H4 (cell line): ENCODE measurements at places on chromosomes 7 and 10. TPM values are rescaled to one million over a fixed set of nuclear protein-coding genes. Genes with fewer than 3 reads are reported as not detected.

The SPDYE2 gene
- not detected in 2 replicates for total RNA-seq

The CDHR1 gene
- 0.29 and 0.37 TPM in 2 replicates for total RNA-seq

The SEMA3E gene
- total RNA-seq: 8.0 and 9.4 TPM in 2 replicates

DNA sequence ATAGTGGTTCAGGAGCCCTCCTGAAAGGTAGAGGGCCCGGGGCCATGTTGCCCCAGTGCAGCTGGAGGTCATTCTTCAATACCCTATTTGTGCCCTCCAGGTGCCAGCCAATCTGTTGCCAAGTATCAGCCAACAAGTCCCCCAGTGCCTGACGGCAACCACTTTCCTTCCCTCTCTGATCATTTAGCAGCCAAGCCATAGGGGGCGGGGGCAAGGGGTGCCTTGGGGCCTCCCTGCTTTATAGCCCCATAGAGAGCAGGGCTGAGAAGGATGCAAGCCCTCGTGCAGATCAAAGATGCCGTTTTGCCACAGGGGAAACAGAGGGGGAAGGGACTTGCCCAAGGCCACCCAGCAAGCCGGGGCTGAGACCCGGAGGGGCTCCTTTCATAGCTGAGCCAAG, 149.0 kb upstream of the CHST15 start:
- DNase-seq: no peak

DNA sequence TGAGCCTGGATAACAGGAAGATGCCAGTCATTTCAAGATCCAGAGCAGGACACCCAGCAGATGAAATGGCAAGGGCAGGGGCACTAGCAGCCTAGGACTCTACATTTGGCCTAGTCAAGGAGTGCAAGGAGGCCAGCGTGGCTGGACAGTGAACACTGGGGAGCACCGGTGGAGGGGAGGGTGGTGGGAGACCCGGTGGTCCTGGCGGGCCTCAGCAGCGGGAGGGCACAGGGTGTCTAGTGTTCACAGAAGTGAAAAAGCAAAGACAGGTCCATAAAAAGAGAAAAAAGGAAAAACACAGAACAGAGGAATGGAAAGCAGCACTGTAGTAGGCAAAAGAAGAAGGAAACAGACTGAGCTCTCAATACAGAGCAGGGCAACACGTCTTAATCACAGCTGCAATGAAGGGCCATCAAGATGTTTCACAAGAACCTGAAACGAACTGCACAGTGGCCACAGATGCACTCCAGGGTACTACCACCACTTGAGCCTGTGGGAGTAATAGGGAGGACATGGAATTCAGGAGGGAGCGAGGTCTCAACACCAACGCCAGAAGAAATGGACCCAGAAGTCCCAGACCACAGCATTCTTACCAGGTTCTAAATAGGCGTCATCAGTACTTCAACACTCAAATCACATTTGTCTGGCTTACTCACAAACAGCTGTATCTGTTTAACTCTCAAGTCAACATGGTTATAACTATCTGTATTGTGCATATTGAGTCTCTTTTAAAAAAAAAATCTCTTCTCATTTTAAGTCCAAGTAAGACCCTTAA, 573.7 kb downstream of the PARD3 start:
- DNase-seq: no peak

GRCh38 chr7:28076423-28077200, 104.0 kb downstream of the JAZF1 start:
- no peak for DNase-seq
